PC-3 (cell line): ENCODE measurements at places on chromosomes 6 and 20. TPM values are rescaled to one million over a fixed set of nuclear protein-coding genes. Genes with fewer than 3 reads are reported as not detected.

- no peak for DNase-seq
Observed at GRCh38 chr20:57369596-57369995, 18.5 kb downstream of the RAE1 start.

DNA sequence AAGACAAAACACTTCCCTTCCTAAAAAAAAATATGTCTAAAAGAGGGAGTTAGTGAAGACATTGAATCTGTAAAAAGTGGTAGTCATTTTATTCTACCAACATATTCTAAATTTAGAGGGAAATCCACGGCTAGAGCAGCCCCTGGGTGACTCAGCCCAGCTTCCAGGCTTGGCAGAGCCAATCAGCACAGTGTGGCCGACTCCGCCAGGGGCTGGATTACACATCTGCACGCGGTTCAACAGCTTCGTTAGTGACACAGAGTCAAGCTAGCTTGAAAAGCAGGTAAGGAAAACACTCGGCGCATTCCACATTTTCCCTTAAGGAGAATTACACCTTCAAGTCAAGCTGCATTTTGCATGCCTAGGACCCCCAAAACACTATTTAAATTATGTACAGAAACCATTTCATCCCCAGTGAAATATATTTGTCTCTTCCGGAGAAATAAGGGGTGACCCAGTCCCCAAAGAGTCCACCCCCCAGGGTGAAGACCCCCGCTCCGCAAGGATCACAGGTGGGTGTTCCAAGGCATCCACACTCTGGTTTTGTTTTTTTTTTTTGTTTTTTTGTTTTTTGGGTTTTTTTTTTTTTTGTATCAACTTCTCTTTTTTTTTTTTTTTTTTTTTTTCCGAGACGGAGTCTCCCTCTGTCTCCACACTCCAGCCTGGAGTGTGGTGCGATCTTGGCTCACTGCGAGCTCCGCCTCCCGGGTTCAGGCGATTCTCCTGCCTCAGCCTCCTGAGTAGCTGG, 58.4 kb upstream of the ARID1B start:
- no peak for DNase-seq

Gene KHDC1L
- total RNA-seq = 0.80 and 2.4 TPM in 2 replicates

DNA sequence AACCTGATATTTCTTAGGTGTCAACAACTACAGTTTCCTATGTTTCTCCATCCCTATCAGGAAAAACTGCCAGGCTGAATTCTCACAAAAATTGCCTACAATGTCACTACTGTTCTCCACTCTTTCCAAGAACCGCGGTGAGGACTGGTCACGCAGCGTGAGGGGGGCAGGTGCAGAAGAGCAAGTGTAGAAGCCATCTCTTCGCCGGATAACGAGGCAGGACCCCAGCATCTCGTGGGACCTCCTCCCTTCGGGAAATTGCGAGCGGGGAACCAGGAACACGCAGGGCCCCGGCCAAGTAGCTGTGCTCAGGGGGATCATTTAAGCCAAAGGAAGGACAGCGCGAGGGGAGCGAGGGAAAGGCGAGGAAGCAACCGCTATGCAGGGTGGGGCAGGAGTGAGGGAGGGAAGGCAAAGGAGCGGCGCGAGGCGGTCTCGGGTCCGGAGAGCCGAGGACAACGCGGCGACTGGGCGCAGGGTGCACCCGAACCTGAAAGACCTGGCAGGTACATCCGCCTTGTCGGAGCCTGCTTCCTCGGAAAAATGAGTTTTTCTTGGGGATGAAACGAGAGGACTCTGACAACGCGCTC, 559 bp downstream of the APMAP start:
- DNase-seq = peak; percentile 13

GRCh38 chr20:36405255-36405654, 99.1 kb downstream of the DLGAP4 start:
- no peak for DNase-seq
